ENCODE measurements at places on chromosomes 12 and 14.

DNA sequence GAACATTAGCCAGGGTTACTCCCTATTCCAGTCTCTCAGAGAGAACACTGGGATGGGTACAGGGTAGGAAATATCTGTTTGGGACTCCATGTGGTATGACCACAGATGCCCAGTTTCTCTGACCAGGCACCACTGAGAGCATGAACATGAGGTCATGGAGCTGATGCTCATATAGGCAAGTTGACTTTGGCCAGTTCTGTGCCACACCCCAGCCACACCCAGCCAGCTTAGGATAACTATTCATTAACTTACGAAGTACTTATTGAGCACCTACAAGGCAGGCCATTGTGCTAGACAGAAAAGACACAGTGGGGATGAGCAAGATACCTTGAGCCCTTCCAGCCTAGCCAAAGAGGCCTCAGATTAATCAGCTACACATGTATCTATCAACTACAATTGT is 262.5 kb downstream of the DPF3 start:
- DNase-seq = no peak

- no peak for DNase-seq
Measured at GRCh38 chr14:20559461-20559904, 1.4 kb downstream of the RNASE9 start.

DNA sequence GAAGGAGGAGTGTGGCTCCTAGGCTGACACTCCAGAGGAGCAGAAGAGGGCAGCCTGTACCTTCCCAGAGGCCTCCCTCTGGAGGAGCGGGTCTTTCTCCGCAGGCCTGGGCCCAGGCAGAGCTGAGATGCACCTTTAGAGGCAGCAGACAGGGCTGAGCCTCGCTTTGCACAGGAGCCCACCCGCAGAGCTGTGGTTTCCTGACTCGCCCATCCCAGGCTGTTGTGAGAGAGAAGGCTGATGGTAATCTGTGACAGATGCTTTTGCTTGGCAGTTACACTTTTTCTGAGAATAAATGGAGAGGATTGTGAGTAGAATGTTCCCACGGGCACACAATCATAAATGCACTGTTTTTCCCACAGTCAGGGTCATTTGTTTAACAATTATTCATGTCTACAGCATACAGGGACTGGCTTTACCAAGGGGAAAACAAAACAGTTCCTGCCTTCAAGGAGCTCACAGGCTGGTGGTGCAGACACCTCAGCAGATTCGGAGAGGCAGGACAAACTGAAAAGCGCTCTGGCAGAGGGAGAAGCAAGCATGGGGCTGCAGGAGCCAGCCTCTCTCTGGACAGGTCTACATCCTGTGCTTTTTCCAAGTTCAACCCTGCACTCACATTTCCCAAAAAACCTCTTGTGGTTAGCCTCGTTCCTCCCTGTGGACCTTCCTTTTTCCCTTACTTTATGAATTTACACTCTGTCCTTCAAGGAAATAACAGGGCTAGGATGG is 13.9 kb downstream of the EVL start:
- DNase-seq = peak; percentile 65

GRCh38 chr12:46915836-46916235 is 90.0 kb upstream of the SLC38A4 start:
- DNase-seq = no peak

- DNase-seq = no peak
Measured at GRCh38 chr14:80464531-80465149, 253.3 kb upstream of the DIO2 start.

DNA sequence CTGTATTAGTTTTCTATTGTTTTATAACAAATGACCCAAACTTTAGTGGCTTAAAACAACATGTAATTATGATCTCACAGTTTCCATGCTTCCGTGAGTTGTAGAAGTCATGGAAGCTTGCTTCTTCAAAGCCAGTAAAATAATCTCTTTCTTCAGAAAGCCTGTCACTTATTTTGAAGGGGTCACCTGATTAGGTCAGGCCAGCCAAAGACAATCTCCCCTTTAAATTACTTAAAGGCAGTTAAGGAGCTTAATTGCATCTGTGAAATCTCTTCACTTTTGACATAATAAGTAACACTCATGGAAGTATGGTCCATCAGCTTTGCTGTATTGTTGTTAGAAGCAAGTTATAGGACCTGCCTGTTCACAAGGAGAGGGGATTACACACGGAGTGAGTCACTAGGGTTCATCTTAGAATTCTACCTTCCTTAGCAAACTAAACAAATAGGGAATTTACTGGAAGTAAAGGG is 89.8 kb downstream of the FAR2 start:
- no peak for DNase-seq

GRCh38 chr12:105858981-105859710 is 279.6 kb downstream of the NUAK1 start:
- DNase-seq = no peak

- no peak for DNase-seq
Measured at GRCh38 chr12:30909349-30910037, 17.1 kb upstream of the TSPAN11 start.

- no peak for DNase-seq
Measured at GRCh38 chr14:64637735-64638473, 66.3 kb upstream of the PLEKHG3 start.

DNA sequence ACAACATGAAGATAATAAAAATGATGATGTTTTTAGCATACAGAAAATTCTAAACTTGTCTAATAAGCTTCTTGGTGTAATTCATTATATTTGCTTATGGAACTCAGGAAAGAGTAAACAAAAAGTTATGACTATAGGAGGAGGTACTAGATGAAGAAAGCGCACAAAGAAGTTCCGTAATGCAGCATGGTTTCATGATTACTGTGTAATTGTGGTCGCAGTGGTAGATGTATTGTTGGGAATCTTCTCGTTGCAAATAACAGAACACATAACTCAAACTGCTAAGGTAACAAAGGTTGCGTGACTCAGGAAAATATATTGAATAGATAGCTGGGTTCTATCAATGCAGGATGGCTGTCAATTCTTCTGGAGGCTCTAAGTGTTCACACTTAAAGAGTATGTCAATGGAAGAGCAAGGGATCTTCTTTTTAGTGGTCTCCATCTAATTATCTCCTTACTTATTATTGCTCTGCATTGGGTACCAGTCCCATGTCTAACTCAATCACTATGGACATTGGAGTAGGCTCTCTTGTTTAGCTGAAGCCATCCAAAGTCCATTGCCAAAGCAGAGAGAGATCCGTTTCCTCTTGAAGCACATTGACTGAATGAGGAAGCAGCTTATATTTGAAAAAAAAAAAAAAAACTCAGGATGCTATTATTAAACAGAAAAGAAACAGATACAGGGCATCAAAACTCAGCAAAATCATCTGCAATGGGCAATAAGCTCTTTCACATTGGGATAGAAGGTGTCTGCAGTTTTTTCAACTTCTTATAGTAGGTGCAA is 283.4 kb upstream of the ATP2B1 start:
- DNase-seq = no peak

GRCh38 chr12:94148739-94149118 is 352 bp downstream of the PLXNC1 start:
- no peak for DNase-seq

- no peak for DNase-seq
Measured at GRCh38 chr12:52949413-52950331, 754 bp downstream of the KRT18 start.

DNA sequence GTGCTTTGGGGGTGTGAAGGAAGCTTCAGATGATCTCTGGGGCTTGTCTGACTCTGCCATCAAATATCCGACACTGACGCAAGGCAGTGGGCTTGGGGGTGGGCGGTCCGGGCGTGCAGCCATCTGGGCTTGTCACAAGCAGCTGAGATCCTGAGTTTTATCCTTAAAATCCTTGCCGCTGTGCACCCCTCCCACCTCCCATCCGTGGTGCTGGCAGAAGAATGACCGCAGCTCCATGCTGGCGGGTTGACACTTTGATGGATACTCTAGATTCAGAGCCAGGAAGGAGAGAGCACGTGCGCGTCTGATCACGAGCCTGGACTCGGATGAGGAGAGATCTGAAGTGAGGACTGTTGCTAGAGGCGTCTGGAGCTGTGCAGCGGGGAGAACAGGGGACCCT is 3.0 kb downstream of the ZFYVE21 start:
- no peak for DNase-seq

- no peak for DNase-seq
Measured at GRCh38 chr14:66240105-66240504, 246.1 kb upstream of the CCDC196 start.

DNA sequence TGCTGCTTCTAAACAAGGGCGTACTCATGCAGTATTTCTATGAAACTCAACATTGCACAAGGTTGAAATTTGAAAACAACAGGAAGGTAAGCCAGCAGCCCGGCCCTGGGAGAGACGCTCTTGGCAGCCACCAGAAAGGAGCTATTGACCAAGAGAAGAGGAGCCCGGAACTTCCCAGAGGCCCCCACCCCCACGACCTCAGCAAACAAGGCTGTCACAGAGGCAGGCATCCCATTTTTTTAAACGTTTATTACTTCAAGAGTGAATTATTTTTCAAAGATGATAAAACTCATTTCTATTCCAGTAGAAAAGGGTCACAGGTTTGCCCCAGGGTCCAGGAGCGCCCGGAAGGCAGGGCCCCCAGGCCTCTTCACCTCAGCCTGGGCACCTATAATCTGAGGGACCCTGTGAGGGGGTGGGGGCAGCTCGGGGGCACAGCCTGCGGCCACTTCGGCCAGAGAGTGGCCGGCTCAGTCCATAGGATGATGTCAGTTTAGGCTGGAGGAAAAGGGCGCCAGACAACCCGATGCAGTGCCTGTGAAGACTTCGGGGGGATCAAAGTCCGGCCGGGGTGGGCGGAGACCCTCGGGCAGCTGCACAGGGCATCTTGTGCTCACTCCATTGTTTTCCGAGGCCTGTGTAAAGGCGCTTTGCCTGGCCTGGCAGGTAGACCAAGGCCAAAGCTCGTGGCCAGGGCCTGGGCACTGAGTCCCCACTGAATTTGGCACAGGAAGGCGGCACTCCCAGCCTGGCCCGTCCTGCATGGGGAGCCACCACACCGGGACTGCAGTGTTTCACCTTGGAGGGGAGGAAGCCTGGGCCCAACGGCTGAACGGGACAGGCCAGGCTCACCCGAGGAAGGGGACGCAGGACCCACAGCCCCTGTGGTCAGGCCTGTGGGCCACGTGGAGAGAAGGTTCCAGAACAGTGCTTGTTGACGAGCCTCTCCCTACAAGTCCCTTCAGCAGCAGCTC is 86.0 kb downstream of the SCARB1 start:
- DNase-seq = no peak

DNA sequence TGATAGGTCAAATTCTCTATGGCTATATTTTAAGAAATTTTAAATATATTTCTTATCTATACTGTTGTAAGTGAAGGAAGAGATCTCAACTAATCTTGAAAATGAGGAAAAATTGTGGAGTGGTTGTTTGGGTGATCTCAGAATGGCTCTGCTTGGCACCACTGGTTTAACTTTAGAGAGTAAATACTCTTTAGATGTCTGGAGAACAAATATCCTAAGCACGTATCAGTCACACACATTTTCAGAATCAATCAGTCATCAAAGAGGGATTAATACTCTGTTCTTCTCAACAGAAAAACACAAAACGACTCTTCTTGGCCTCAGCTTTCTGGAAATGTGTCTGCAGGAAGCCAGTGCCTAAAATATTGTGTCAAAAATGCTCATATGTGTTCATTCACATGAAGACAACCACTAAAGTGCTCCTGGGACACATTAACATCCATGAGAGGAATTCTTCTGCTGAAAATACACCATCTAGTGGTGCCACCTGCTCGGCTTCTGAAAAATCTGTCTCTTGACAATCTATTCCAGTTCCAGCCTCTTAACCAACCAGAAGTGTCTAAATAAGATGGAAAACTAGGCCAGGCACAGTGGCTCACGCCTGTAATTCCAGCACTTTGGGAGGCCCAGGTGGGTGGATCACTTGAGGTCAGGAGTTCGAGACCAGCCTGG is 81.1 kb upstream of the CCDC198 start:
- DNase-seq = no peak
